Peyer's patch (tissue), 4 donors: ENCODE measurements at places on chromosomes 6 and 20.

GRCh38 chr20:61979701-61980635 is 85.7 kb downstream of the TAF4 start:
- no peaks in the 10 kb centered on the region for H3K27me3 ChIP-seq
- H3K27ac ChIP-seq = no peak overlapping the region
- no peak for DNase-seq
- H3K4me3 ChIP-seq = no peak overlapping the region
- no peaks in the 10 kb centered on the region for H3K4me1 ChIP-seq

GRCh38 chr20:23317081-23317480 is 33.5 kb upstream of the NXT1 start:
- no peaks in the 10 kb centered on the region for H3K36me3 ChIP-seq
- H3K27me3 ChIP-seq = no peaks in the 10 kb centered on the region
- H3K4me1 ChIP-seq = no peaks in the 10 kb centered on the region
- no peak overlapping the region for H3K4me3 ChIP-seq
- no peak for DNase-seq

- no peak for DNase-seq
- H3K27ac ChIP-seq = peak overlapping the region; percentile 64
- H3K4me1 ChIP-seq = peaks cover 15% of the 10 kb centered on the region
- H3K4me3 ChIP-seq = peak overlapping the region; percentile 66
Measured at GRCh38 chr20:48826883-48827771, 672 bp downstream of the PREX1 start.

DNA sequence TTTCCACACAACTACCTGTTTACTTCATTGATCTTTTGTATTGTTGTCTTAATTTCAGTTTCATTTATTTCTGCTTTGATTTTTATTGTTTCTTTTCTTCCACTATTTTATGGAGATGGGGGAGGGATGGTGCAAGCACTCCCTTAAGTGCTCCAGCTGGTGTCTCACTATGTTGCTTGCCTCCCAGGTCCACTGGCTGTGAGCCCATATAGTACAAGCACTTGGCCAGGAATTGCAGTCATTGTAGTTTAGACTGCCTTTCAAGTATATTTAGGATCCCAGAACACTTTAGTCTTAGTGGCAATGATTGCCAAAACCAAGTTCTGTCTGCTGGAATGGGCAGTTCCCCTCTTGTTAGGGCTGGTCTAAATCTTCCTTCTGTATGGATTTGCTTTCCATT is 34.9 kb upstream of the MAN1A1 start:
- no peak overlapping the region for H3K27ac ChIP-seq
- no peaks in the 10 kb centered on the region for H3K27me3 ChIP-seq
- H3K36me3 ChIP-seq = no peaks in the 10 kb centered on the region
- no peak overlapping the region for H3K4me3 ChIP-seq
- no peaks in the 10 kb centered on the region for H3K4me1 ChIP-seq
- DNase-seq = no peak

- H3K27me3 ChIP-seq = no peaks in the 10 kb centered on the region
- DNase-seq = no peak
- no peaks in the 10 kb centered on the region for H3K4me1 ChIP-seq
- no peak overlapping the region for H3K27ac ChIP-seq
Measured at GRCh38 chr6:167689751-167690150, 137.0 kb upstream of the AFDN start.

DNA sequence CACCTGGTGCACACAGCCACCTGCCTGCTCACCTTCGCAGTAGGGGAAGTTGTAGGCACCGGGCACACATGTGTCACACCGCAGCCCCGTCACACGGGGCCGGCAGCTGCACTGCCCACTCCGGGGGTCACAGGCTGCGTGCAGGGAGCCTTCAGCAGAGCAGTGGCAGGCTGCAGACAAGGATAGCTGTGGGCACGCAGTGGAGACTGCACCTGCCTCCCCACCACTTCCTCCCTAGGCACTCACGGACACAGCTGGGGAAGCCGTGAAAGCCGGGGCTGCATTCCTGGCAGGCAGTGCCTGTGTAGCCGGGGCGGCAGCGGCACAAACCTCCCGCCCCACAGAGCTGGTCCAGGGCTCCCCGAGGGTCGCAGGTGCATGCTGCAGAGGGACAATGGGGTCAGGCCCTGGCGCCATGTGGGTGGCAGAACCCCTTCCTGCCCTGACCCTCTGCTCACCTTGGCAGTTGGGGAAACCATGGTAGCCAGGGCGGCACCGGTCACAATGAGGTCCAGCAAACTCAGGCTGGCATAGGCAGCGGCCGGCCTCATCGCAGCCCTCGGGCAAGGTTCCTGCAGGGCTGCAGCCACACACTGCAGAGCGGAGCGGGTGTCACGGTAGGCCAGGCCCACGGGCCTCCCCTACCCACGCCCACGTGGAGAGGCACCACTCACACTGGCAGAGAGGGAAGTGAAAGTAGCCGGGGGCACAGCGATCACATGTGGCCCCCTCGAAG is 29.4 kb downstream of the LAMA5 start:
- H3K27me3 ChIP-seq = no peaks in the 10 kb centered on the region
- no peak for DNase-seq
- H3K36me3 ChIP-seq = no peaks in the 10 kb centered on the region
- H3K4me3 ChIP-seq = no peak overlapping the region
- no peak overlapping the region for H3K27ac ChIP-seq
- H3K4me1 ChIP-seq = peaks cover 4% of the 10 kb centered on the region

DNA sequence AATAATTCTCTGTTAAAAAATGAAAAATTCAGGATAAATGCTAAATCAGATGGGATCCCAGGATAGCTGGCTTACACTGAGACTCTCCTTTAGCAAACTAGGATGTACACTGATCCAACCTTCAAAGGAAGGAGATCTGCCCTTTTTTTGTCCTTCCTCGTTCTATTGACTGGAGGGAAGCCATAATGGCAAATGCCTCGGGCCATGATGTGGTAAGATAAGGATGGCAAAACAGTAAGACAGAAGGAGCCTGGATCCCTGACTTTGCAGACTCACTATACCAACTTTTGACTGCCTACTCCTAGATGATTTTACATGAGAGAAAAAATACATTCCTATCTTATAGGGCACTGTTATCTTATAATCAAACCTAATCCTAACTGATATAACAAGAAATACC is 156.9 kb upstream of the BEND3 start:
- H3K27ac ChIP-seq = no peak overlapping the region
- no peak overlapping the region for H3K4me3 ChIP-seq
- no peaks in the 10 kb centered on the region for H3K4me1 ChIP-seq

GRCh38 chr6:160431226-160431625 is 83.0 kb downstream of the SLC22A3 start:
- no peaks in the 10 kb centered on the region for H3K36me3 ChIP-seq
- DNase-seq = no peak
- no peak overlapping the region for H3K4me3 ChIP-seq
- no peaks in the 10 kb centered on the region for H3K27me3 ChIP-seq
- no peaks in the 10 kb centered on the region for H3K4me1 ChIP-seq

DNA sequence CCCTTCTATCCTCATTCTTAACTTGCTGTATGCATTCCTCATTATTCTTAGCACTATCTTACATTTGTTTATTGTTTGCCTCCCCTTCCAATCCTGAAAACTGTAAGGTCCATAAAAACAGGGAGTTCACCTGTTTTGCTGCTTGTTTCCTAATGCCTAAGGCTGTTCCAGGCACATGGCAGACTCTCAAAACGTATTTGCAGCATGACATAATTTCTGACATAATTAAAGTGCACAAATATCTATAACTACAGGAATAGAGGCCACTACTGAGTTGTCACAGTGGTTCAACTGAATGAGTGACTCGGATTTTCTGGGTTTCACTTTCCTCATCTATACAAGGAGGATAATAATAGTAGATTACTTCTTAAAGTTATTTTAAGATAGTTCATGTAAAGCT is 83.0 kb downstream of the HFE start:
- no peaks in the 10 kb centered on the region for H3K27me3 ChIP-seq
- no peaks in the 10 kb centered on the region for H3K36me3 ChIP-seq
- H3K27ac ChIP-seq = no peak overlapping the region

- DNase-seq = no peak
- H3K27me3 ChIP-seq = no peaks in the 10 kb centered on the region
- H3K4me1 ChIP-seq = no peaks in the 10 kb centered on the region
- H3K4me3 ChIP-seq = no peak overlapping the region
- no peak overlapping the region for H3K27ac ChIP-seq
Measured at GRCh38 chr20:2139250-2139649, 37.6 kb downstream of the STK35 start.

- no peak overlapping the region for H3K27ac ChIP-seq
- no peak overlapping the region for H3K4me3 ChIP-seq
- no peaks in the 10 kb centered on the region for H3K4me1 ChIP-seq
- H3K36me3 ChIP-seq = no peaks in the 10 kb centered on the region
Measured at GRCh38 chr20:62766716-62767115, 29.6 kb upstream of the MRGBP start.

DNA sequence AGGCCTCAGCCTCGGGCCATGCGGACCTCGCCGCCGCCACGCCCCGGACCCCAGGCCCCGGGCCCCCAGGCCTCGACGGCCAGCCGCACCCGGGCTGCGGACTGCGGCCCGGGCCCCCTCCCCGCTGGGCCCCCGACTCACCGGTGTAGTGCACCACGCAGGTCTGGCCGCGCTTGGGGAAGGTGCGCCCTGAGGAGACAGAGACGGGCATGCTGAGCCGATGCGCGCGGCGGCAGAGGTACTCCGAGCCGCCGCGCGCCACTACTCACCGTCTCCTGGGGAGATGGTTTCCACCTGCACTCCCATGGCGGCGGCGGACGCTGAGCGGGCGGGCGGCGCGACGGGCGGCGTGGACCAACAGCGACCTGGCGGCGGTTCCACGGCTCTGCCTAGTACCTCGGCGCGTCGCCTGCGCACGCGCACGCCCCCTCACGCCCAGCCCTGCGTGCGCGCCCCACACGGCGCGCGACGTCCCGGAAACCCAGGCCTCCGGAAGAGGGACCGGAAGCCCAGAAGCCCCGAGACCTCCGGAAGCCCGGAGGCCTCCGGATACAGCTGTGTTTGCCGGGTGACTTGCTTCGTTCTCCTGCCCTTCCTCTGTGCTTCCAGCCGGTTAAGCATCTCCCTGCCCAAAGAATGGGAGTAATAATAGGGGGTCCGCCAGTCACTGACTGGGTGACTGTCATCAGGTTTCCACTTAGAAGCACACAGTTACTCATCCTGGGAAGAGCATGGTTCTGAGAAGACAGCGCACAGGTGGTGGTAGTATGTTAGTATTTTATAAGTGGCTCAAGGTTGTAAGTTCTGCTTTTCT is at the start of gene FKBP1A:
Gene FKBP1A, minus strand, starts transcription at position 362 of the 814 bp plus-strand sequence. Its CDS starts 56 bp downstream, at position 306.
- no peaks in the 10 kb centered on the region for H3K36me3 ChIP-seq
- H3K27ac ChIP-seq = peak within 1 kb of the TSS; percentile 88
- peak within 1 kb of the TSS; percentile 91 for H3K4me3 ChIP-seq

DNA sequence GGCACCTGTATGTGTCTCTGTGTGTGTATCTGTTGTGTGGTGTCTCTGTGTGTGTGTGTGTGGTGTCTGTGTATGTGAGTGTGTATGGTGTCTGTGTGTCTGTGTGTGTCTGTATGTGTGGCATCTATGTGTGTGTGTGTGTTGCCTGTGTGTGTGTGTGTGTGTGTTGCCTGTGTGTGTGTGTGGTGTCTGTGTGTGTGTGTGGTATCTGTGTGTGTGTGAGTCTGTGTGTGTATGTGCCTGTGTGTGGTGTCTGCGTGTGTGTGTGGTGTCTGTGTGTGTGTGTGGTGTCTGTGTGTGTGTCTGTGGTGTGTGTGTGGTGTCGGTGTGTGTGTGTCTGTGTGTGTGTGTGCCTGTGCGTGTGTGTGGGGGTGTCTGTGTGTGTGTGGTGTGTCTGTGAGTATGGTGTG is 31.7 kb upstream of the VEGFA start:
- peaks cover 18% of the 10 kb centered on the region for H3K4me1 ChIP-seq
- no peak for DNase-seq
- no peak overlapping the region for H3K27ac ChIP-seq
- no peaks in the 10 kb centered on the region for H3K36me3 ChIP-seq

- peak overlapping the region; percentile 27 for H3K27ac ChIP-seq
- peak; percentile 77 for DNase-seq
- no peaks in the 10 kb centered on the region for H3K36me3 ChIP-seq
- no peaks in the 10 kb centered on the region for H3K27me3 ChIP-seq
- no peaks in the 10 kb centered on the region for H3K4me1 ChIP-seq
Measured at GRCh38 chr6:169339731-169340309, 86.2 kb upstream of the THBS2 start.
